ENCODE measurements at places on chromosomes 13 and 19.

GRCh38 chr13:94859278-94859691 is 146.9 kb upstream of the SOX21 start:
- DNase-seq, result no peak

DNA sequence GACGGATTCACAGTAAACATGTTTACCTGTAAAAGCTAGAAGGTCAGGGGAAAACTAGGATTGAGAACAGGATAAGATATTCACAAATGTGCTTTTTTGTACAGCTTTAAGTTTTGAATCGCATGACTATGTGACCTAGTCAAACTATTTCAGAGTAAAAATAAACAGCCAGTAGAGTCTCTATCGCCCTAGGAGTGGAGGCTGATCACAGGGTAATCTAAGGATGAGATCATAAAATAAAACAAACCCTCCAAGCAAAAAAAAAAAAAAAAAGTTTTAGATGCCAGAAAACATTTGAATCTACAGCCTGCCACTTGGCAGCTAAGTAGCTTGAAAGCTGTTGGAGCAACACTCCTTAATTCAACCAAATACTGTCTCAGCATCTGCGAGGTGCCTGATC is 26.8 kb downstream of the ZNF350 start:
- DNase-seq, result no peak

GRCh38 chr13:76667551-76667950 is 218.7 kb downstream of the KCTD12 start:
- no peak for DNase-seq

GRCh38 chr13:111552891-111553655 is 232.6 kb downstream of the TEX29 start:
- no peak for DNase-seq

GRCh38 chr19:19650331-19650730 is 6.9 kb upstream of the GMIP start:
- no peak for DNase-seq

DNA sequence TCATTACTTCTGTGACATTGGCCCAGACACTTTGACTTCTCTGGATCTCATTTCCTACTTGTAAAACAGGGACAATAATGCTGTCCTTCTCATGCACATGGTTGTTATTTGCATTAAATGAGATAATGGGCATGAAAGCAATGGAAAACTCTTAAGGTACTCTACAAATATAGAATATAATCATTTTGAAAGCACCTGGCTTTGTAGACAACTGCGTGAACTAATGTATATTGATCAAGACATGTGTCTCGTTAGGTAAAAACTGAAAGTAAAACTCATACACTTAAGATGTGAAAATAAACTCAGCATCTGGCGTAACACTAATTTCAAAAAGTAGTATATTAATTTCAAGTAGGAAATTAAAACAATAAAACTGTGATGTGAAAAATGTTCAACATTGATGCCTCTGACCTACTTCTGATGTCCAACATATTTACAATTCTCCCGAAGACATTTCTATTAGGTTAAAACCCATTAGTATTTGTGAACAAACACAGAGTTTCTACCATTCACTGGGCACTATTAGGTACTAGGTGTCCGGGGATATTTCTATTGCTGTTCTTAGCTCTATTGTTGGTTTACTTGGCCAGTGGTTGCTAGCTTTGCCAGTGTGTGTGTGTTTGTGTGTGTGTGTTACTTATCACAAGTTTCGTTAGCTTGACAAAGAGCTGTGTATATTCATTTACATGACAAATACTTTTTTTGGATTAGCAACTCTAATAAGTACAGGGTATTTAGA is 220.5 kb downstream of the KCNRG start:
- no peak for DNase-seq

DNA sequence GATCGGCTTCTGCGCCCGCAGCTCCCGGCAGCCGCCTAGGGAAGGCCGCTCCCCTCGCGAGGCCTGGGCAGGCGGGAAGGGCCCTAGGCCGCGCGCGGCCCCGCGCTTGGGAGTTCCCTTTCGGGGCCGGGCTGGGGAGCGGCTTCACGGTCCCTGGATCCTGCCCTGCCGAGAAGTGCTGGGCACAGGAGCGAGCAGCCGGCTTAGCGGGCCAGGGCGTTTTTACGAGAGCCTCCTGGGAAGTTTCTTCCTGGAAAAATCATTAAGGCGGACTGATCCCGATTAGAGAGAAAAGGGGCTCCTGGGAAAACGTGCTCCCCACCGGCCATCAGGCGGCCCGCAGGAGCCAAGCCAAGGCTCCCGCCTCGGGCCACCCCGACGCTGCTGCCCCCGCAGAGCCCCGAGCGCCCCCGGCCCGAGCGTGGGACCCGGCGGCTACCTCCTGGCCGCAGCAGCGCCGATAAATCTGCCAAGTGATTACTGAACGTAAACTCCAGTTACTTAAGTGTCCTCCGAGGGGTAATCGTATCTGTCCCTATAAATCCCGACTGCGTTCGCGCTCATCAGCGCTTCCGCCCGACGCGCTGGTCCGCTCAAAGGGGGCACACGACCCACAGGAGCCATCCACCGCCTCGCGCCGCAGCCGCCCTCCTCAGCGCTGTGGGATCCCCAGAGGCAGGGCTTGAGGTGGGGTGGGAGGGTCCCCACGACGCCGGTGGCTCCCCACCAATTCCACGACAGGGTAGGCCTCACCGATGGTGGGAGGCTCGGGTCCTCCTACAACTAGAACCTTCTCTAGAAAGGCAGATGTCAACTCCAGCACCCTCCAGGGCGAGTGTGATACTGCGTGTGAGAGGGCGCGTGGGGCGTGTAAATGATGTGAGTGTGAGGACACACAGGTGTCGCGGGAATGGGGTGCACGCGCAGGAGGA is 2.8 kb downstream of the ZIC5 start:
- DNase-seq, result no peak

GRCh38 chr19:55075371-55075998 is at the start of gene EPS8L1:
Gene EPS8L1 (plus strand): TSS chr19:55075869. CDS start chr19:55076445, 576 bp downstream.
- DNase-seq, result no peak

DNA sequence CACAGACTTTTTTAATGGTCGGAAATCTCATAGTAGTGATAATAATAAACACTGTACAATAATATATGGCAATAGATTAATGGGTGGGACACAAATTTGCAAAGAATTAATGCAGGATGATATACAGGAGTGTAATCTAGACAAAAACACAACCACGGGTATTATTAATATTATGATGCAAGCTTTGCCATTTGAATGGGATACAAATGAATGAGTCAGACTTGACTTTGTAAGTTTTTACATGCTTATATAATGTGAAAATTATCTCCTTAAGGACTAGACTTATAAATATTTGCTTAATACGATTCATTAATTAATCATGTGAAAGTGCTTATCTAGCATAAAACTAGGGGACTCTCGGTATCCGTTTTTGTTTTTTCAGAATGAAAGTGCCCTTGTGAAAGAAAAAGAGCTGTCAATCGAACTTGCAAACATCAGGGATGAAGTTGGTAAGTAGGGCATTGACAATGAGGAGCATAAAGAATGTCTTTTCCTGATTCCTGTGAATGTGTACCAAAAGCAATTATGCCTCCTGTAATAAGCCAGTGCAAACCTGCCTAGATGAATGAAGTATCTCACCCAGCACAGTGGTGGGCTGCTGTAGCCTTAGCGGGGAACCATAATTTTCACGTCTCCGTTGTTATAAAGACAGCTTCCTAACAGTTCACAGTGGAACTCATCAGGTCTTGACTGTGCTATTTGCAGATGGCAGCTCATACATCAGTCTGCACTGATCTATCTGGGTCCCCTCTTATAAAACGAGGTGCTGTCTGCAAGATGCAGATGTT is 155.7 kb downstream of the SLC7A1 start:
- DNase-seq, result no peak

- no peak for DNase-seq
Observed at GRCh38 chr13:100298691-100299090, 209.8 kb downstream of the PCCA start.

DNA sequence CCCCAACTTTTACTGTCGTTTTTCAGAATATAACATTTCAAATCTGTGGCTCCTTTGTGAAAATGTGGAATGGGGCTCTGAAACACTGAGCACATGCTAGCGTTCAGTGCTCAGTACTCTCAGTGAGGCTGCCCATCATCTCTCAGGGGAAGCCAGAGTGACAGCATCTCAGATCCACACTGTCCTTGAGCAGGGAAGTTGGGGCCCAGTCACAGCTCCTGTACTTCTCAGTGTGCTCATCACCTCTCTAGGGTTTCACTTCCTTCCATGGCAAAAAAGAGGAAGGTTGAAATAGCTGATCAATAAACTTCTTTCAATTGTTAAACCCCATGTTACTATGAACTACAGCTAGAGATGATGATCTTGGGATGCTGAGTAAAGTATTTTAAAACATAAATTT is 565.9 kb upstream of the SPRY2 start:
- no peak for DNase-seq

DNA sequence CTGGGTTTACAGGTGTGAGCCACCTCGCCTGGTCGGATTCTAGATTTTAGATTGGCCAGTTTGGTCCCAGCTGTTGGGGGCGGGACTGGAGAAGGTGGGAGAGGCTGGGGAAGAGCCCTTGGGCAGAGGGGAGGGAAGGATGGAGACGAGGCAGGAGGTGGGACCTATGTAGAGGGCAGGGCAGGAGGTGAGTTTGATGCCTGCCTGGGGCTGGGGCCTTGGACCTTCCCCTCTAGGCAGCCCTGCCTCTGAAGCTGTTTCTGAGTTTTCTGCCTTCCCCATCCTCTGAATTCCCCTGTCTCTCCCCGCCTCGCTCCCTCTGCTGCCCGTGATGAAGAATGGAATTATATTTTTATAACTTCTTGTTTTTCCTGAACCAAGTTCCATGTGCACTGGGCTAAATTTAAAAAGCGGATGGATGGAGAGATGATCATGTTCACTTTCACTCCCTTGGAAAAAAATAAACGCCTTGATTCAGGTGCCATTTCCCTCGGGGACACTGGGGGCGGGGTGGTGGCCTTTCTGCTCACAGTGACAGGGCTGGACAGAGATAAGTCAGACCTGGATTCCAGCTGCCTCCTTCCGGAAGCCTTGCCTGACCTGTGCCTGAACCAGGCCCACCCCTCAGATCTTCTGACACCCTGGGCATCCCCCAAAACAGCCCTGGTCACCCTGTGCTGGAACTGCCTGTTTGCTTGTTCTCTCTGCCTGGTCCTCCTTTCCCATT is 16.5 kb upstream of the TNFAIP8L1 start:
- no peak for DNase-seq

DNA sequence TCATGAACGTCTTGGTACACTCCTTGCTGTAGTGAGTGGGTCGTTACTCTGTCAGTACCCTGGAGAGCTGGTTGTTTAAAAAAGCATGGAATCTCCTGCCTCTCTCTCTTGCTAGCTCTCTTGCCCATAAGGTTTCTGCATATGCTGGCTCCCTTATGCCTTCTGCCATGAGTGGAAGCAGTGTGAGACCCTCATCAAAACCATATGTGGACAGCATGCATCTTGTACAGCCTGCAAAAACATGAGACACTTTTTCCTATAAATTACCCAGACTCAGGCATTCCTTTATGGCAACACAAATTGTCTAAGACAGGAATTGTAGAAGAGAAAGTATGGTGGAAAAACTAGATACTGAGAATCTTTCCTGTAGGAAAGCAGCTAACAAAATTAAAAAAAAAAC is 516.3 kb downstream of the SLITRK6 start:
- no peak for DNase-seq

GRCh38 chr13:29510651-29511084 is 84.8 kb downstream of the SLC7A1 start:
- no peak for DNase-seq

- no peak for DNase-seq
Observed at GRCh38 chr13:63696055-63696454, 2280.4 kb upstream of the PCDH20 start.

- DNase-seq, result no peak
Observed at GRCh38 chr13:112756967-112757758, 67.3 kb downstream of the ATP11A start.

DNA sequence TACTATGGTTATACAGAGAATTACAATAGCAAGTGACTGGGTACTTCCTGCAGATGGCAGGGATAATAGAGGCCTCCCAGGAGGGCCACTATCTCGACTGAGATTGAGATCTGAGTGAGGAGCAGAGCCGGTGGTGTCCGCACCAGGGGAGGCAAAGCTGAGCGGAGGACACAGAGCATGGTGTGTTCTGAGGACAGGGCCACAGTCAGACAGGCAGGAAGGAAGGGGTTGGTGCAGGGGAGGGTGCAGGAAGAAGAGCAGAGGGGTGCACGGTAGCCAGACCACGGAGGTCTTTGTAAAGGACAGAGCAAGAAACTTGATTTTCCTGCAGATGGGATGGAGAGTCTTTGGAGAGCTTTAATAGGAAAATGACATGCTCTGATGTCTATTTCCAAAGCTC is 152.4 kb downstream of the SHISA2 start:
- no peak for DNase-seq

- DNase-seq, result no peak
Observed at GRCh38 chr13:20989656-20990321, 71.6 kb downstream of the LATS2 start.
